ELR (cell line): ENCODE measurements at places on chromosomes 3 and 15.

GRCh38 chr3:16395212-16395611, 118.3 kb downstream of the RFTN1 start:
- no peak for DNase-seq

- DNase-seq = peak; percentile 47
Measured at GRCh38 chr15:51830276-51830806, 888 bp downstream of the TMOD3 start.

GRCh38 chr15:65789759-65790425, 2.2 kb downstream of the DENND4A start:
- no peak for DNase-seq

DNA sequence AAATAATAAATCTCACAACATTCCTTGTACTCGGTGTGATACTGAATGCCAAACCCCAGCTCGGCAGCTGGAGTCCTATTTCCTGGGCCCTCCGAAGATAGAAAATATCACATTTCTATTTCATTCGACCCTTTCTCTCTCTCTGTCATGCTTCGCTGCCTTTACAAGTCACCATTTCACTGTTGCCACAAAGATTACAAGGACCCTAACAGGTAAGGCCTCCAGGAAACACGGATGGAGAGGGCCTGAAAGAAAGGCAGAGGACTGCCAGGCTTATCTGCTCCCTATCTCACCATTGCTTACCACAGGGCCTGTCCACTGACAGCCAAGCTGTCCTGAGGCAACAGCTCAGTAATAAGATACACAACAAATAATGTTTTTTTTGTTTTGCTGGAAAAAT, 376.5 kb downstream of the MECOM start:
- no peak for DNase-seq

GRCh38 chr3:55641964-55642363, 154.9 kb upstream of the WNT5A start:
- peak; percentile 15 for DNase-seq
